Mononuclear cell (primary cell): ENCODE measurements at places on chromosomes 7 and 10. TPM values are rescaled to one million over a fixed set of nuclear protein-coding genes. Genes with fewer than 3 reads are reported as not detected.

FLNC gene
- under 0.01 TPM for total RNA-seq

SLC26A3 gene
- total RNA-seq, result not detected

ZSWIM8 gene
- total RNA-seq, result 30.7 TPM

LIPF gene
- not detected for total RNA-seq

SPDYE5 gene
- total RNA-seq, result not detected

VPS37D gene
- total RNA-seq, result 0.63 TPM

PRDX3 gene
- 28.8 TPM for total RNA-seq

LOXL4 gene
- 0.10 TPM for total RNA-seq

LEP gene
- total RNA-seq, result not detected

VIPR2 gene
- 0.31 TPM for total RNA-seq

IGF2BP3 gene
- 13.7 TPM for total RNA-seq

PIP gene
- not detected for total RNA-seq

SNX10 gene
- 70.1 TPM for total RNA-seq

NODAL gene
- total RNA-seq, result not detected

WDFY4 gene
- total RNA-seq, result 28.9 TPM

GTF2IRD1 gene
- total RNA-seq, result 0.21 TPM

ARL5B gene
- total RNA-seq, result 59.0 TPM

CYP3A7 gene
- total RNA-seq, result not detected

ZNF727 gene
- total RNA-seq, result 0.52 TPM

UTF1 gene
- not detected for total RNA-seq

OPN4 gene
- not detected for total RNA-seq

THNSL1 gene
- 0.31 TPM for total RNA-seq

COL13A1 gene
- total RNA-seq, result 0.52 TPM

PLAC9 gene
- not detected for total RNA-seq

TUBAL3 gene
- total RNA-seq, result not detected

CYP2C18 gene
- not detected for total RNA-seq

SCRN1 gene
- 5.1 TPM for total RNA-seq

EVX1 gene
- total RNA-seq, result not detected

NKX2-3 gene
- not detected for total RNA-seq

PPP1R3C gene
- 0.21 TPM for total RNA-seq

EGR2 gene
- total RNA-seq, result 11.9 TPM

UPP1 gene
- total RNA-seq, result 66.0 TPM

MMP21 gene
- 0.21 TPM for total RNA-seq

HYAL4 gene
- not detected for total RNA-seq

PILRB gene
- total RNA-seq, result 26.6 TPM
